ENCODE measurements at places on chromosomes 16 and 17.
A peak's percentile ranks its signal among the peaks of the same experiment; 100 is the strongest.

GRCh38 chr17:80892900-80893603, 98.6 kb upstream of the CHMP6 start:
- DNase-seq = peak; percentile 35

- DNase-seq = no peak
Observed at GRCh38 chr16:75043175-75043895, 44.5 kb downstream of the ZNRF1 start.

DNA sequence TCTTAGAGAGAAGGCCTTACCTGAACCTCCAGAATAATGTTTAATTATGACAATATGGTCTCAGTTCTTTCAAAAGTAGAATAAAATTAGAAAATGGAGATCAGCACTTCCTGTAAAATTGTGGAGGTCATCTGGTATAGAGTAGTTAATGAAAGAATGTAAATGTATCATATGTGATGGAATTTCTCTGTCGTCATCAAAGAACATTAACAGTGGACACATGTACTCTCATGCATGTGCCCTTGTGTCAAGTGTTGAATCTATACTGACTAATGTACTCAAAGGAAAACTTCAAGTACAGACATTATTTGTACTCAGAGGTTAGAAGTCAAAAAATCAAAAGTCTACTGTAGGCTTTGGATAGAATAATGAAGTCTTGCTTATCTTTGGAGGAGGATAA, 129.2 kb upstream of the MYOCD start:
- DNase-seq = no peak

GRCh38 chr17:44277976-44278375, 10.0 kb upstream of the SLC4A1 start:
- no peak for DNase-seq

DNA sequence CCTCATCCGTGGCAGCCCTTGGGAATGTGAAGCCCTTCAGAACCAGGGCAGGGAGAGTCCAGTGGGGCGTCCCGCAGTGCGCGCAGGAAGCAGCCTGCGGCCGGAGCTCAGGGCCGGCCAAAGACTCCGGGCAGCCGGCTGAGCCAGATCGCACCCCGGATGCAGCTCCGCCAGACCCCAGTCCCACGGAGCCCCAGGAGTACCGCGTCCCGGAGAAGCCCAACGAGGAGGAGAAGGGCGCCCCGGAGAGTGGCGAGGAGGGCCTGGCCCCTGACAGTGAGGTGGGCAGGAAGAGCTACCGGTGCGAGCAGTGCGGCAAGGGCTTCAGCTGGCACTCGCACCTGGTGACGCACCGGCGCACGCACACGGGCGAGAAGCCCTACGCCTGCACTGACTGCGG, 6.9 kb downstream of the ZNF205 start:
- no peak for DNase-seq

GRCh38 chr16:23124315-23124714, 24.9 kb downstream of the USP31 start:
- no peak for DNase-seq

DNA sequence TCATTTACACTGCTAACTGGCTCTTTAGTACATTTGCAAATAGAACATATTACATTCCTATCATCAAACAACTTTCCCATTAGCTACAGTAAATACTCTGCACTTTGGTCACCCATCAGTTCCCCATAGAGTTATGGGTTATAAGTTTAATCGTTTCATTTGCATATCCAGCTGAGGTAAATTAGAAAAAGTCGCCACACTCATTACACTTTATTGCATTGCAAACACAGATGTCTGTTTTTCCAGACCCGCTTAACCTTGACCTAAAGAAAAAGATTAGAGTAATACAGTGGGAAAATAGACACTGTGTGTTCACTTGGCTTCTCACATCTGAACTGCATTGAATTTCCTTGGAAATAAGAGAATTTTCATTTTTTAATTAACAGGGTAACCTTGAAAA, 213.1 kb upstream of the PSMD7 start:
- DNase-seq = no peak

GRCh38 chr17:21078016-21078780, 35.4 kb upstream of the USP22 start:
- no peak for DNase-seq

DNA sequence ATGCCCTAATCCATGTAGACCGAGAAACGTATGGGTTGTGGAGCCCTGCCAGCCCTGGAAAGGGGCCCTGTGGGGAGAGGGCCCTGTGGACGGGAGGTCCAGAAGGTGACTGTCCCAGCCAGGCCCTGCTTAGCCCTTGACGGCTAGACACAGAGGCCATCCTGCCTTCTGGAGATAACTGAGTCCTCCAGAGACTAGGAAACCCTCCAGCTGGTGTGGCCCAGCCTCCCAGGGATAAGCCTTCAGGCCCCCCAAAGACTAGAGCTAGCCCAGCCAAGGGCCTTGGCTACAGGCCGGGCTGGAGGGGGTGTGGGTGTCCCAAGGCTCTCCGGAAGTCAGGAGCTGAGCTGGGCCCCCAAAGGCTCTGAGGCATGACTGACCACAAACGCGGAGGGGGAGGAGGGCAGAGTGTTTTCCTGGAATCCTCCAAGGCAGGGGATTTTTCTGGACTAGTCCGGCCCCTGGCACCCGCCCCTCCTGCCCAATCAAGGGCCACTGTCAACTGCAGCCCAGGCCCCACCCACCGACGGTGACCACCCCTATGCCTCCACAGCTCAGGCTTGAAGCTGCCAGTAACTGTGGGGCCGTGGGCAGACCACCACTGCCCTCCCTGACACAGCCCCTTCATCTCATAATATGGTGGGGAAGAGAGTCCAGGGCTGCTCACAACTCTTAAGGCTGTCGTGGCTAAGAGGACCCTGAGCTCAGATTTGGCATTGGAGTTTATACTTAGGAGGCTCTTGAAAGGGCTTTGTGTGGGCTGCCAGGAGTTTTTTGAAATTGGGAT, 885 bp upstream of the VASN start:
- no peak for DNase-seq

GRCh38 chr17:40702271-40702670, 1.3 kb downstream of the KRT24 start:
- no peak for DNase-seq

- no peak for DNase-seq
Observed at GRCh38 chr16:50360779-50361178, 8.0 kb downstream of the BRD7 start.

GRCh38 chr17:46922487-46922803, 515 bp upstream of the GOSR2 start:
- no peak for DNase-seq

- no peak for DNase-seq
Observed at GRCh38 chr16:29811896-29812665, at the start of gene PRRT2. Gene PRRT2, plus strand, starts transcription at chr16:29812193. Its CDS starts 862 bp downstream, at chr16:29813055.

DNA sequence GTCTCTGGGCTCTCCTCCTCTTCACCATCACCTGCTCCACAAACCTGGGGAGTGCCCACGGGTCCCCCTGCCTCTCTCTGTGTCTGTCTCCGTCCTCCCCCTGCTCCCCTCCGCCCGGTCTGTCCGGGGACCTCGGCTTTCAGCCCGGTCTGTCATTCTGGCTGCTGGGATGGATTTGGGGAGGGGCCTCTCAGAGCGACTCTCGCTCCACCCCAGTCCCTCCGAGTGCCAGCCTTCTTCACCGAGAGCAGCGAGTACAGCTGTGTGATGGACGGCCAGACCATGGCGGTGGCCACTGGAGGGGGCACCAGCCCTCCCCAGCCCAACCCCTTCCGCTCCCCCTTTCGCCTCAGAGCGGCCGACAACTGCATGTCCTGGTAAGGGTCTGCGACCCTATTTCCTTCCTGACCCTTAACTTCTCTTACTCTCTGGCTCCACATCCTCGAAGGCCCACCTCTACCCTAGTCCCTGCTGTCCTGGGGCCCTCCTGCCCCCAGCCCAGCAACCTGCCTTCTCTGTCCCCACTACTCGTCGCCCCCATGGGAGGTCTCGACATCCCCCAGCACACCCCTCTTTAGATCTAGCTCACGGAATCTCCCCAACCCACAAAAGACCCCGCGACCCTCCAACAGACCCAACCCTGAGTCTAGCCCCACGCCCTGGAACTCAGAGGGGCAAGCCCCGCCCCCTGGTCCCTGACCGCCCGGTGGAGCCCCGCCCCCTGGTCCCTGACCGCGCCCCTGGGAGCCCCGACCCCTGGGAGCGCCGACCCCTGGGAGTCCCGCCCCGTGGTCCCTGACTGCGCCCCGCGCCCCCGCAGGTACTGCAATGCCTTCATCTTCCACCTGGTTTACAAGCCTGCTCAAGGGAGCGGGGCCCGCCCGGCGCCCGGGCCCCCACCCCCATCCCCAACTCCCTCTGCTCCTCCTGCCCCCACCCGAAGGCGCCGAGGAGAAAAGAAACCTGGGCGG, 5.6 kb upstream of the CXCL16 start:
- DNase-seq = no peak

GRCh38 chr17:18256351-18256750, 2.2 kb downstream of the FLII start:
- no peak for DNase-seq

DNA sequence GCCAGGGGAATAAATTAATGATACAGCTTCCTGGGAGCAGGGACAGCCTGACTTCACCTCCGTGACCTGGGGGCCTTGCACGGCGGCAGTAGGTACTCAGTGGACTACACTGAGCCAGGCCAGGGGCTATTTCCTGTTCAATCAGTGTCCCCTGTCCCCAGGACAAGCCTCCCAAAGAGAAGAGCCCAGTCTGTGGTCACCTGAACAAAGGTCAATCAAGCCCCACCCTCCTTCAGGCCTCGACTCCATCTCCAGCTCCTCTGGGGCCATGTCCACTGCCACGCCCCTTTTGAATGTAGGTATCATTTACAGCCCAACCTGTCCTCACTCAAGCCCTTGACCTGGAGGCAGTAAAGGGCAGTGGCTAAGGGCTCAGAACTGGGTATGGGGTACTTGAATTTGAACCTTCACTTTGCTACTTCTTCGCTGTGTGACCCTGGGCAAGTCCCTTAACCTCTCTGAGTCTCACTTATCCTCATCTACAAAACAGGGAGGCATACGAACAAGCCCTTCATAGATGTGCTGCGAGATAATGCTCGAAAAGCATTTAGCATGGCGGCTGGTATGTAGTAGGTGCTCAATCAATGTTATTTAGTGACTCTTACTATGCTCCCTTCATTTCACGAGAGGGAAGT, 29.0 kb downstream of the MYH11 start:
- no peak for DNase-seq

DNA sequence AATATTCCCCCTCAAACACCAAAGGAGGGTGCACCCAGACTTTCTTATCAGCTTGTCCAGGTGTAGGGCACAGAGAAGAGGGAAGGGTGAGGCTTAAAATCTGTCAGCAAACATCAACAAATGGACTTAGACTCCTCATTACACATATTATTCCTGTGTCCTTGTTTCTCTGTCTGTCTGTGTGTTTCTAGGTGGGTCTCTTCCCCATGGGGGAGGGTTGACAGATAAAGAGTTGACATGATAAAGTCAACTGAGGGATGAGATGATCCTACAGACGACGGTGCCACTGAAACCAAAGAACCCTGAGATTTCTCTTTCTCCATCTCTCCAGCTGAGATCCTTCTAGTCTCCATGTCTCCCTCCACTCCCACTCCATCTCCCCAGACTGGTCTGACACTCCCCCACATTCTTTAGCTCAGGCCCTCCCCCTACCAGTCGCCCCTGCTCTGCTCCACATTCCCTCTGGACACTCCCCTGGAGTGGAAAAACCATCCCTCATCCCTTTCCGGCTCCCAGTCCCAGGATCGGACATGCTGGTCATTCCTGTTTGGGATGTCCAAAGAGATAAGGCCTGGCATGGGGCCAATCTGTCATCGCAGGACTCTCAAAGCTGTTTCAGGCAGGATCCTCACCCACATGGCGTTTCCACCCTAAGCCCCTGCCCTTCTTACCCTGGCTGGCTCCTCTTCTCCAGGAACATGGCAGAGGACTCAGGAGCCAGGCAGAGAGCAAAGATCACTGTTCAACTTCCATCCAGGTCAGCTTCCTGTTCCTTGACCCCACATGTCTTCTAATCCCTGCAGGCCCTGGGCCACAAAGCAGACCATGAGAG, 2.9 kb upstream of the ITGA3 start:
- DNase-seq = no peak

- DNase-seq = no peak
Observed at GRCh38 chr17:4318596-4318995, 47.9 kb downstream of the UBE2G1 start.

DNA sequence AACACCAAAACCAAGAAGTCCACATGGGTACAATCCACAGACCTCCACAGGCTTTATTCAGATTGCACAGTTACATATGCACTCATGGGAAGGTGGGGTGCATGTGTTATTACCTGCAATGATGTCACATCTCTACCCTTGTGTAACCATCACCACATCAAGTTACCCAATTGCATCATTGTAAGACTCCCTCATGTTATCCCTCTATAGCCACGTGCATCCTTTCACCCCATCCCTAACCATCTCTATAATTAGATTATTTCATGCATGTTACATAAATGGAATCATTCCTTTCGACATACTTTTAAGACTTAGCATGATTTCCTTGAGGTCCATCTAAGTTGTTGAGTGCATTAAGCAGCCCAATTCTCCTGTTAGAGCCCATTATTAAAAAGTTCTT, 408.2 kb upstream of the C16orf82 start:
- no peak for DNase-seq

All from stimulated activated CD4-positive, alpha-beta T cell treated with anti-CD3 and anti-CD28 coated beads, Interleukin-12 subunit alpha, Interleukin-12 subunit beta, amount 100 ng/mL, for 24 hours (primary cell).